Tongue (tissue), 3 donors: ENCODE measurements at places on chromosomes 7 and 10.

- DNase-seq, result peak; percentile 20
Measured at GRCh38 chr7:106075937-106076336, 36.2 kb downstream of the SYPL1 start.

DNA sequence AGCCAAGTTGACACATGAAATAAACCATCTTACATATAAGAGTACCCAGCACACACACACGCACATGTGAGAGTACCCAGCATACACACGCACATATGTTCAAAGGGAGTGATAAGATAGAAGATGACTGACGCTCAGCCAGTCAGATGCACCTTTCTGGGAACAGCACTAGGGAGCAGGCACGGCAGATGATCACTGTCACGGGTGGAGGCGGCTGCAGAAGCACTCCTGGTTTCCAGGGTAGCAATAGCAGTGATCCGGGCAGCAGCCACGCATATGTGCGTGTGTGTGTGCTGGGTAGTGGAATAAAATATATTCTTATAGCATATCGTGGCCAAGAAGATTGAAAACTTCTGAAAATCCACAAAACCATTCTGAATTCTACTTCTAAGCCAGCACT, 85.8 kb upstream of the NAMPT start:
- no peak for DNase-seq

DNA sequence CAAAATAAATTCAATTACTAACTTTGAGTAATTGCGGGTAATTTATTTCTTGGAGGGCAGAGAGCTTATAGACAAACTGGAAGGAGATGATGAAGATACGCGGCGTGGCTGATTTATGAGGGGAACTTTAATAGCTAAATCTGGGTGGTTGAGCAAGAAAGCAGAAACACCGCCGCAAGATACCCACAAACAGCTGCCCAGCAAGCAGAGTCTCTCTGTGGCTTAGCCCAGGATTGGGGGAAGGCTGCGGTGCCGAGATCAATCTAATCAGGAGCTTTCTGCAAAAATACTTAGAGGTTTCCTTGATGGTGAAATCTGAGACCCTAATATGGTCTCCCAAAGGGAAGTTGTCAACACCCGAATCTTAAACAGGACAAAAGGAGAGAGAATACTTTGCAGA, 94.9 kb upstream of the MGMT start:
- DNase-seq, result no peak

DNA sequence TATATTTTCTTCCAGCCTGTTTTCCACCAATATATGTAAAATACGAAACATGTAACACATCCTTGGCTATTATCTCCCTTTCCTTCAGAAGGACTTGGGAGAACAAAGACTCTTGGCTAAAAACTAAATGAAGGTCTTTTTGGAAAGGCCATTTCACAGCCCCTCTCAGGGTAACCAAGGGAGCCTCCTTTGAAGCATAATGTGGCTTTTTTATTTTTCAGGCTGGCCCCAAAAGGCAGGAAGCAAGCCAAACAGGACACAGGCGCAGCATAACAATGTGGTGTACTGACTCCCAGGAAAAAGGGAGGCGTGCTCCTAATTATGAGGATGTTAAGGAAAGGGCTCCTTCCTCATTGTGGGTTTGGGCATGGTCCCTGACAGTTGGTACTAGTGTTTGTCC, 30.3 kb upstream of the CCSER2 start:
- DNase-seq, result no peak

DNA sequence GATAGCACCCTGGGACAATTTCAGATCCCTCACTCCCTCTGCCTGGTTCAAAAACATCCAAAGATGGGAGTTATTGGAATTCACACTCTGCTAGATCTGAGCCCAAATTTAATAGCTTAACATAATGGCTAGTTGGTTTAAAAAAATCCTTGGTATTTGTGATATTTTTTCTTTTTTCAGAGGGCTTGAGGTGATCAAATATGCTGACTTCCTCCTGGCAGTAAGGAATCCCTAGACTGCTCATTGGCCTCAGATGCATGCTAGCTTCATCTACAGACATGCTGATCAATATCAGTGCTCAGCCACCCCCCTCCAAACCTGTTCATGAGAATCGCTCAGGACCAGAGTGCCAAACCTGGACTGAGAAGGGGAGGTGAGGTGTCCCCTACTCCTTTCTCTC, 74.7 kb upstream of the PLPP4 start:
- DNase-seq, result no peak

DNA sequence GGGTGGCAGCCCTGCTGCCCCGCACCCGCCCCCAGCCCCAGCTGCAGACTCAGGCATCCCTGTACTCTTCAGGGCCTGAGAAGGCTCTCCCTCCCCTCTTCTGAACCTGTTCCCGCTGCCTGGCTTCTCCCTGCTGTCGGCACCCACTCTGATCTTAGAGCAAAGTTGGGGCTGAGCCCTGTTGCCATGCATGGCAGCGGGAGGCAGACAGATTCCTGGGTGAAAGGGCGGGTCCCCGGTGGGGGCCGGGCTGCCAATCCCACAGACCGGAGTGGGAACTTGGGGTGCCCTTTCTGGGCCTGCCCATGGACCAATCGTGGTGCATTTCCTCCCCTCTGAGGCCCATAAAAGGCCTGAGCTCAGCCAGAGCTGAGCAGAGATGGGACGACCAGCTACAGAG, 80.7 kb downstream of the SPDYE5 start:
- DNase-seq, result no peak

- no peak for DNase-seq
Measured at GRCh38 chr7:142409471-142409870, 151.6 kb upstream of the PRSS58 start.

GRCh38 chr10:33459602-33460001, 125.1 kb upstream of the NRP1 start:
- no peak for DNase-seq

DNA sequence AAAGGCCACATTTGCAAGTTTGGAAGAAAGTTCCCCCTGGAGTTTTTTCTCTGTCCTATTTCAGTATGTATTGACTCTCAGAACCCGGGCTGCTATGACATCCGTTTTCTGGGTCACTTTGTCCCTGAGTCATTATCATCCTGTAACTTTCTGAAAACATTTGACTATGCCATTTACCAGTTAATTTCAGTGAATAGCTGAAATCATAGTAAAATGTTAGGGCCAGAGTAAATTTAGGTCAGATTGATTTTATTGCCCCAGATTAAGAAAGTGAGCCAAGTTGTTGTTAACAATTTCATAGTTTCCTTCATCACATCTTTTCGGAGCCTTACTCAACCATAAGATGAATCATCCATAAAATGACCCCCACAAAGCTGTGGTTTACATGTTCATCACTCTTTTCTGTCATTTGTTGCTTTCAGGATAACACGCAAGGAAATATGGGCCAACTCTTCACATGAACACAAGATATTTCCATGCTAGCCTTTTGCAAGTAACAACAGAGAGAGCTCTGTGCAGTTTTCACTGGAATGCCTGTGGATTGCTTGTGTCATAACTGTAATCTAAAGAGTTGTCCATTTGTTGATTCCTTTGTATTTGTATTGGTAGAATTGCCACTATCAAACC, 3.9 kb upstream of the MACC1 start:
- DNase-seq, result no peak

GRCh38 chr7:127514499-127514898, 70.9 kb downstream of the GCC1 start:
- peak; percentile 45 for DNase-seq

- DNase-seq, result peak; percentile 93
Measured at GRCh38 chr10:128896116-128896795, 570.8 kb upstream of the MGMT start.

DNA sequence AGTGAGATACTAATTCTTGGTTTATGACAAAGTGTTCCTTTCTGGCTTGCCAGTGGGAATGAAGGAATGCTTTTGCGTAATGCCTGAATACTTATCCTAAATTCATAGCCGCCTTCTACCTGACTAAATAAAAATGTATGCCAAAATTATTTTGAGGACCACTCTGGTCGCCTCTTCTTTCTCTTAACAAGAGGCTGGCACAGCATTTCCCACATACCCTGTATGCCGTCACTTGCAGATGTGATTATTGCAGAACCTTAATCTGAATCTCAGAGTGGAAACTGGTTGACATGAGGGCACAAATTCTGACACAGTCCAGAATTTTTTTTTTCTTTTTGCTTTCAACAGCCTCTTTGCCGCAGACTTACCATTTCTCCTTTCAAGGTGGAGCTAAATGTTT, 124.6 kb upstream of the GLCCI1 start:
- no peak for DNase-seq

- no peak for DNase-seq
Measured at GRCh38 chr10:1274701-1275544, 218.7 kb downstream of the WDR37 start.

DNA sequence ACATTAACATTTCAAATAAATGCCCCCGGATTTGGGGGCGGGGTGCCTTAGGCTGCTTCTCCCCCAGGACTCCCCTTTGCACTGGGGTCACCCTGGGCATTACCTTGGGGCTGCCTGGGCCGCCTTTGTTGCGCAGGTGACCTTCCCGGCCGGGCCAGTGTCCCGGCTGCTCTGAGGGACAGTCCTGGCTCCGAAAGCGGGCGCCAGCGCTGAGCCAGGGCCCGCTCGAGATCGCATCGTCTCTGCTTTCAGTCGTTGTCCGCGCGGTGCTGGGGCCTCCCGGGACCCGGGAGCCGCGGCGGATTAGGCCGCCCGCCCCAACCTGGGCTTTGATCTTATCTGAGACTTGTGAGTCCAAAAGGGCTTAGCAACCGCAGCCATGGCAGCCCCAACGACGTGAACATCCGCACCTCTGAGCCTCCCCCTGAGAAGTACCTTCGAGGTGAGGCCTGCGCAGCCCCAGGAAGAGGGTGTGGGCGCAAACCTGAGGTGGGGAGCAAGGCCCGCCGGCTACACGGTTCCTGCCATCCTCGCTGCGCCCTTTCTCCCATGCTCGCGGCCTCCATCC, 14.8 kb upstream of the WAPL start:
- DNase-seq, result no peak

DNA sequence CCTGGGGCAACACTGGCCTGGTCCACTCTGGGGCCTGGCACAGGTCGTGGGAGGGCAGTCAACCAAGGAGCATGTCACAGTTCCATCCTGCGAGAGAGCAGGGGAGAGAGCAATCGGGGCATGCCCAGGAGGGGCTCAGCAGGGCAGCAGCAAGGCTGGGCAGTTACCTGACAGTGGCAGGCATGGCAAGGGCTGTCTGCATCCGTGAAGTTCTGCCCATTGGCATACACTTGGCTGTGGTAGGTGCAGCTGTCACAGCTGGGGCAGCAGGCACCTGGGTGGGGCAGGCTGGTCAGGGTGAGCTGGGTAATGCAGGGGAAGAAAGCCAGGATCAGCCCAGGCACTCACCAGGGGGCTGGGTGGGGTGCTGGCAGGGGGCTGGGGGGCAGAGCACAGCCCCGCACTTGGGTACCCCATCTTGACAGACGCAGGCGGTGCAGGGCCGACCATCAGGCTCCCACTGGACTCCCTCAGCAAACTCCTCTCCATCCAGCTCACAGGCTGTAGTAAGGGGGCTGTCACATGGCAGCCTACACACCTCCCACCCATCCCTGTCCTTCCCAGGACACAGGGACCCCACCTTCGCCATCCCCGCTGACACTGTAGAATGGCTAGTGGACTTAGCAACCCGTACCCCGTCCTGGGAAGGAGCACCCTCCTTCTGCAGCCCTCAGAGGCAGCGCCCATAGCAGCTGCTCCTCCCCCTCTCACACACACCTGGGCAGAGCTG, 17.8 kb downstream of the KCP start:
- DNase-seq, result no peak

- DNase-seq, result no peak
Measured at GRCh38 chr10:124660404-124661125, 83.6 kb downstream of the FAM53B start.

- no peak for DNase-seq
Measured at GRCh38 chr10:112988839-112989406, 38.9 kb downstream of the TCF7L2 start.

- DNase-seq, result no peak
Measured at GRCh38 chr7:6071406-6071805, 40.2 kb downstream of the ANKRD61 start.

DNA sequence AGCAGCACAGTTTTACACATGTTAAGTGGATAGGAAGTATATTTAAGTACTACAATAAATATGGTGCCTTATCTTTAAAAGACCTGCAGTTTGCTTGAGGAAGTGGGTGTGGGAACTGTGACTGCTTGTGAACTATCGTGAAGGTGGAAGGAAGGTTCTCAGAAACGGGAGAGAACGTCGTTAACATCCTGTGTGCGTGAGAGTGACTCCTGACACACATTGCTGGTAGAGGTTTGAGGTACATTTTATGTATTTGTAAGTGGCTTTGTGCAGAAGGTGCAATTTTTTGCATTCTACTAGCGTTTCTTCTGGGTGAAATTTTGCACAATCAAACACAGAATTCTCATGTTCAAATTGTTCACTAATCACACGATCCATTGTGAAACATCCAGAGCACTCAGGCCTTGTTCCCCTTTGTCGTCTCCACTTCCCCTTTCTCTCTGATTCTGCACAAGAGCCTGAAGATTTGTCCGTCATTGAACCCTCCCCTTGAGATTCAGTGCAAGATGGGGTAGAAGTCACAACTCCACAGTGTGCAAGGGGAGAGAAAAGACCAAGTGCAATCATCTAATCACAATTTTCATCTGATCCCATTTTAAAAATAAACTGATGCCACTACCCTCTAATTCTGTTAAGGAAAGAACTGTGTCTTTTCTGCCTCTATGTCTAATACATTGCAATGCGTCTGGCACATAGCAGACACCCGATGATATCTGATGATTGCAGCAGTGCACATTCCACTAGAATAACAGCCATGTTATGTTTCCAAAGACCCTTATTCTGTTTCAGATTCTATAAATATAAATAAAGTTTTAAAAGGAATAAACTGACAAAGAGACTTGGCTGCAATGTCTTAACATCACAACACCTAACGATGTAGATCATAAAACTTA, 279.9 kb downstream of the NEBL start:
- DNase-seq, result no peak

DNA sequence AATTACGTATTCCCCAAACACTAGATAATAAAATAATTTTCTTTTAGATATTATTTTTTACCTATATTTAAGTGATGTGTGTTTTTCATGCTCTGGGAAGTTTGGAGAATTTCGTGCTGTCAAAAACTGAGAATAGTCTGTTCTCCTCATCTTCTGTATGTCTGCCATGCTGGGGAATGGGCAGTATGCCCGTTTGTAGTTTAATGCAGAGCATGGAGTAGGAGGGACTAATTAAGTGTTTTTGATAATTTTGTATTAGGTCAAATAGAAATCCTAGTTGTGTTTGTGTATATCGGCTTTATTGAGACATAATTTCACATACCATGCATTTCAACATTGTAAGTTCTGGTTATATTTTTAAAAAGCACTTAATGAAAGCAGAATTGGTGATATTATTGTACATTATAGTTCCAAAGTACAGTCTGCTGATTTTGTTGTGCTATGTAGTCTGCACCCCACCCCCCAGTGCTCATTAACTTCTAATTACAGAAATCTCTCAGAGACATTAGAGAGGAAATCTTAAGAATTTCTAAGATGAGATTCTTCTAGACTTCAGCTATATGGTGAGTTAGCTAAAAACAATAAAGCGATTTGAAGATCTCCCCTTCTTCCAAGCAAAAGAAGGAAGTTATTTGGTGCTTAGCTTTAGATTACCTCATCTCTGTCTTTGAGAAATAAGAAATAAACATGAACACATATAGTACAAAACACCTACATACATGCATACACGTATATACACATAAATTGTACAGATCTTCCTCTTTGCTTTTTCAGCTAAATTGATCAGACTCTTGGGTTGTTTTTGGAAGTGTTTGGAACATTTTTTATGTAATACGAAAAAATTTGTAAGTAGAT, 22.2 kb downstream of the ZRANB1 start:
- DNase-seq, result no peak
